Epithelial cell of prostate (primary cell): ENCODE measurements at places on chromosomes 5 and 9.

GRCh38 chr9:78707481-78707991 is 410.6 kb downstream of the PSAT1 start:
- DNase-seq: no peak

- no peak for DNase-seq
These were observed 22.1 kb upstream of the SLC25A51 start for GRCh38 chr9:37925786-37926736.

DNA sequence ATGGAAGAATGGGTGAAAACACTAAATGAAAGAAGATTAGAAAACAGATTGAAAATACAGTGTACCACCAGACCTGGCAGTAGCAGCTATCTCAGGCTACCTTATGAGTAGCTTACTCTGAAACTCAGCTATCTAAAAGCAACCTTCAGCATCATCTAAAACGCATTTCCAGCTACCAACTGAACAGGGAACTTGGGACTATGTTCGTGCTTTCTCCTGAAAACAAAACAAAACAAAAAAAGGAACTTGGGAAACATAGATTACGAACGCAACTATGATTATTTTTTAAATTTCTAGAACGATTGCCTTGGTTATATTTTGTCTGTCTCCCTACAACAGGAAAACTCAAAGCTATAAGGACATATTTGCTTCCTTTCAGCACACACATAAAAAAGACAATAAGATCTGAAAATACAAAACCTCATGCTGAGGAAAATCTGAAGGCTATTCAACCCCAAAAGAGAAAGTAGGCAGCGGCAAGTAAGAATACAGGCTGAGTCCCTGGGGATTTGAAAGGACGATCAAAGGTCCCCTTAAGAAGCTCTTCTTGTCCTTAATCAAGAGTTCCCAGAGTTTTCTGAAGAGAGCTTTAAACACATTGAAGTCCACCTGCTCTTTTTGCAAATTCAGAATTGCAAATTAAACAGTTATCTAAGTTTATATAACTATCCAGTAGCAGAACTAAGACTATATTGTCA is 53.4 kb downstream of the OR2K2 start:
- DNase-seq: no peak

DNA sequence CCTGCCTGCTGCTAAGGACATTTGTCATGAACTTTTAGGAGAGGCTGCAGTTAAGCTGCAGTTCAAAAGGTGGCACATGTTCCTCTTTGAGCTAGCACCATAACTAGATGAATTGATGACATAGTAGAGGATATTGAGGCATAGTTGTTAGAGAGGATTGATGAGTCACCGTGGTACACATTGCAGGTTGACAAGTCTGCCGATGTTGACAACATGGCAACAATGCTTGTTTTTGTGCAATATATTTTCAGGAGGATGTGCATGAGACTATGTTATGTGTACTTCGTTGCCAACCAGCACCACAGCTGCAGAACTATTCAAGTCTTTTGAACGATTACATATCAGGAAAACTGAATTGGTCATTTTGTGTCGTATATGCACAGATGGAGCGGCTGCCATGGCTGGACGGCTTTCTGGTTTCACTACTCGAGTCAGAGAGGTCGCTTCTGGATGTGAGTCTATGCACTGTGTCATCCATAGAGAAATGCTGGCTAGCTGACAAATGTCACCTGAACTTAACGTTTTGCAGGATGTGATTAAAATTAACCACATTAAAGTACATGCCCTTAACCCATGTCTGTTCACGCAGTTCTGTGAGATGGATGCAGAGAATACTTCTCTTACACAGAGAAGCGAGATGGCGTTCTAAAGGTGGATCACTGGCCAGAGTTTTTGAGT is 24.2 kb downstream of the ANP32B start:
- DNase-seq: no peak

- DNase-seq: no peak
These were observed 87.3 kb downstream of the WWC1 start for GRCh38 chr5:168378741-168379140.

DNA sequence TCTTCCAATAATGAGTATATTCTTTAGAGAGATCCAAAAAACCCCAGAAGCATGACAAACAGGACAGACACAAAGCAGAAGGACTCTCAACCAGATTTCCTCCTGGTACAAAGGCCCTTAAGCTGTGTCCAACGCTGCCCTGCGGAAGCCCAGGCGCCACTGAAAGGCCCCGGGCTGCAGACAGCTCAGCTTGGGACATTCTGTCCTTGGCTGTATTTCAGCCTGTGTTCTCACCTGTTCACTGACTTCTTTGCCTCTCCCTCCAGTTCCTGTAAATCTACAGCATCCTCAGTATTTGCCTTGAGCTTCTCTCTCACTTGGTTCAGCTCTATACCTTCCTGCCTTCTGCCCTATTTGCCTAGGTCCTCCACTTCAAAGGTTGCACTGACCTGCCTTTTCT is 96.5 kb downstream of the SH3TC2 start:
- no peak for DNase-seq
